Activated T-cell treated with anti-CD3 and anti-CD28 coated beads, Interleukin-2, amount 50 U/mL, for 72 hours (primary cell): ENCODE measurements at places on chromosomes 12 and 14. TPM values are rescaled to one million over a fixed set of nuclear protein-coding genes. Genes with fewer than 3 reads are reported as not detected.

DNA sequence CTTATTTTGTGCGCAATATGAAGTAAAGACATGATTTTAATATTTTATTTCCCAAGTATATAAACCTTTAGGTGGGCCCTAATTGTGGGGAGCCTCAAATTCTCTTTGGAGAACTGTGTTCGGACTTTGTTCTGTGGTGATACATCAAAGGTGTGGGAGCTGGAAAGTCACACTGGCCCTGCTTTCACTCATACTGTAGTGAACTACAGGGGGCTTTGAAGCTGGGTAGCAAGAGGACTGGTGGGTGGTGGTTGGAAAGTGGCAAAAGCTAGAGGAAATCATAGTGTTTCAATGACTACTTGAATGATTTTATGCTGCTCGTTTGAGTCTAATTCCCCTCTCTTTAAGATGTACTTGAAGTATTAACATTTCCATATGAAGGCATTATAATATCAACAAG, 13.2 kb downstream of the TTC6 start:
- DNase-seq: no peak

DNA sequence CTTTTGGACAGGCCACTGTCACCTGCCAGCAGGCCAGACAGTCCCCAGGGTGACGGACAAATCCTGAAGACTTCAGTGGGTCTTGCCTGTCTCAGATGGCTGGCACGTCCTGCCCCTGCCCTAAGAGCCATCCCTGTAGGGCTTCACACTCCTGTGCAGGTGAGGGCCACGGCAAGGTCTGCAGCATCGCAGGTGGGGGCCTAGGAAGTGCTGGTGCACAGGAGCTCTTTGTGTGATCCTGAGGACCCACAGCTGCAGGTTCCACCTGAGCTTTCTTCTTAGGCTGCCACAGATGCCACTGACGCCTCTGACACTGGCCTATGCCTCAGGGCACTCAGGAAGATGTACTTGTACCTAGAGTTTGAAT, 108.5 kb upstream of the FKBP4 start:
- no peak for DNase-seq

DNA sequence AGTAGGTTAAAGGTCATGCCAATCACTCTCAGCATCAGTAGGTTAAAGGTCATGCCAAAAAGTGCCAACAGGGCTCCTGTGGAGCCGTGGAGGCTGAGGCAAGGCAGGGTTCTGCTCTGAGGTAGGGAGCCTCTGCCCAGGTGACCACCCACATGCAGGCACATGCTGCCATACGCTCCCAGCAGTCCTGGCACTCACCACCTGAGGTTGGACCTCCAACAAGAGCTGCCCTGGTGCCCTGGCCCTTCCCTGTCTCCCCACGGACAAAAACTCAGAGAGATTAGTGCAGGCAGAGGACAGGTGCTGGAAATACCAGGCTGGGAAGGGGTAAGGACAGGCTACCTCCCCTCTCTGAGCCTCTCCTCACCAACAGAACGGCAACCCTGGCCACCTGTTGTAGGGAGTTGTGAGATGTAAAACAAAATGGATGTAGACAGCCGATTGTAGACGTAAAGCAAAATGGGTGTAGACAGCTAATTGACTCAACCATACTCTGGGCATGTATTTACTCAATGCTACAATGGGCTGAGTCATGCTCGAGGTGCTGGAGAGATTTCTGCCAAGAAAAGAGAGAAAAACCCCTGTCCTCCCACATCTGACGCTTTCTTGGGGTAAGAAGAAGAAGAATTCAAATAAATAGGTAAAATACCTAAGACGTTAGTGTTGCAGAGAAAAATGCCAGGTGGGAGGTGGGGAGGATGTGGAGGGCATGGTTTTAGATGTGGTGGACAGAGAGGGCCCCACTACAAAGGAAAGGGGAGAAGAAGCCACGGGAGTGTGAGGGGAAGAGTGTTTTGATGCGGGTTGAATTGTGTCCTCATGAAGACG, 32.4 kb downstream of the LTBP2 start:
- DNase-seq: peak; percentile 77

- no peak for DNase-seq
Observed at GRCh38 chr14:92143962-92144361, 22.2 kb downstream of the CPSF2 start.

GRCh38 chr14:105601360-105602242, 75.2 kb downstream of the TMEM121 start:
- no peak for DNase-seq

DNA sequence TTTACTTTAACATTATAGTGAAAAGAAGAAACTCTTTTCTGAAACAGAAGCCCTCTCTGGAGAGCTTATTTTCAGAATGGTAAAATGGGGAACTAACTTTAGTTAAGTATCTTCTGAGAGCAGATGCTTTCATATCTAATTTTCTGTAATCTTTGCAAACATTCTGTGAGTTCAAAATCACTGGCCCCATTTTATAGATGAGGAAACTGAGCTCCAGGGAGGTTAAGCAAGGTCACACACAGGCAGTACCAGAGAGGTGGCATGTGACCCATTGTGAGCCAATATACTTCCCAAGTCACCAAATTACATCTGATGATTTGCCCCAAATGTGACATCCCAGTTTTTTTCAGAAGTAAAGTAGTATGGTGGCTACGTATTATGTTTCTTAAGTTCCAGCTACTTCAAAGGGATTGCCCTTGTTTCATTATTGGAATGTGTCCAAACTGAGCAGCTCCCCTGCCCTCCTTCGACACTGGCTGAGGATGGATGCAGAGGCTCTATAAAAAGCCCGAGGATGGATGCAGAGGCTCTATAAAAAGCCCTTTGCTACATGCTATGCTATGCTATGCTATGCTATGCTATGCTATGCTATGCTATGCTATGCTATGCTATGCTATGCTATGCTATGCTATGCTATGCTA, 36.2 kb upstream of the NUDT4 start:
- no peak for DNase-seq

DNA sequence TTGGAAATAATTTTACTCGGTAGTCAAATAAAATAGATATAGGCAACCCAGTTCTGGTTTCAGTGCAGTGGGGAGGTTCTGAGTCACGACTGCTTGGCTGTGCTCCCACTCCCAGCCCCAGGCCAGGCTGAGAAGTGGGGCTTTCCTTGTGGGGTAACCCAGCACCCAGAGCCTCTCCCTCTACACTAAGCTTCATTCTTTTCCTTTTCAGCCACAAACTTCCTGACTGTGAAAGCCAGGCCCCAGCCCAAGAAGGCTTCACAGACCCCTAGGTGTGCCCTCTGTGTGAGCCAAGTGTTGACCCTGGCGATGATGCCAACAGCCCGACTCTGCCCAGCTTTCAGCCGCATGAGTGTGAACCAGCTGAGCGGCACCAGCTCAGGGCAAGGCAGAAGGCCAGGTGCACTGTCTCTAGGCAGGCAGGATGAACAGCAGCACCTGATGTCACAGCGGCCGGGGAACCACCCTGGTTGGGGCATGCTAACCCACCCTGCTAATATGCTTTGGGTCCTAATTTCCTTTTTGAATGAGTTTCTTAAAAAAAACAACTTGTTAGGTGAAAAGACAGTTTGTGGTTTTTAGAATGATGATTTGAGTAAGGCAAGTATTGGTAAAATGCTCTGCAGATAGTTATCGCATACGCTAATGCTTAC, 42.2 kb upstream of the ATP23 start:
- DNase-seq: peak; percentile 83

- DNase-seq: no peak
Observed at GRCh38 chr12:122059203-122059960, 19.2 kb upstream of the MLXIP start.

- DNase-seq: no peak
Observed at GRCh38 chr12:6368906-6369525, 6.3 kb downstream of the SCNN1A start.

DNA sequence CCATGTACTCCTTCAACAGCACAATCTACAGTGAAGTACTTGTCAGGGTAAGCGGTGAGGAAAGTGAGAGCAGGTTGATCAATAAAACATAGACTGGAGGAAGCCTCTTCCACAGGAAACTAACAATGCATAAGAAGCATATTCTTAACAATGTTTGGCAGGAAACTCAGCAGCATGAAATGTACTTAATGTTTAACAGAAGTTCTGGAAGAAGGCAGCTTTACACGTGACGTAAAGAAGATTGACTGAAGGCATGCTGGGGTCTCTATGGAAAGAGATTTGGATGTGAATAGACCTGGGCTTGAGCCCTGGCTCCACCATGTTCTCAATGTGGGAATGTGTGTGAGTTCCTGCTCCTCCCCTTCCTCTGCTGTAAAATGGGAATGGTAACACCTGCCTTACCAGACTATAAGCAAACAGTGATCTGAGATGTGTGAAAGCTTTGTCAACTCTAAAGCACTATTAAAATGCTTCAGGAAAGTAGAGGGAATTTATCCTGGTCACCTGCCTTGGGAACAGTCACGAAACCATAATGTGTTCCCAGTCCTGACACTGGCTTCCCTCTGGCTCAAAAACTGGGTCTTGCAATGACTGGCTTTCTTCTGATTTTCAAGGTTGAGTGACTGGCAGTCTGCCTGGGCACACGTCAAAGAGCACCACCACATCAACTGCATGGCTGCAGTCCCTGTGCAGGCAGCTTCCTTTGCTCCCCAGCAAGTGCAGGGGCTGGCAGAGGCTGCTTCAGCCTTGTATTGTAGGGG, 384.6 kb downstream of the APAF1 start:
- no peak for DNase-seq

DNA sequence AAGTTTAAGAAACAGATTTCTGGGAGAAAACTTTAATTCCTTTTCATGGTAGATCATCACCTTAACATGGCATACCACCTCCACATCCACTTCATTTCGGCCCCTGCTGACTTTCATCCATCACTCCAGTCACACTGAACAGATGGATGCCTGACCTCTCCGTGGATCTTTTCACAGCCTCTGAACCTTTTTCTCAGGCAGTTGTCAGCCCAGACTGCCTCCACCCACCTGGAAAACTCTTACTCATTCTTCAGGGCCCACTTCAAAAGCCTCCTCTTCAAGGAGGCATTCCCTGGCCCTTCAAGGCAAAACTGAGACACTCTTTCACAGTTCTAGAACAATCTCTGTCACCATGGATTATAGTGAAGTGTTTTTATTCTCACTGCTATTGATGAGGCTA, 52.9 kb downstream of the GXYLT1 start:
- no peak for DNase-seq

DNA sequence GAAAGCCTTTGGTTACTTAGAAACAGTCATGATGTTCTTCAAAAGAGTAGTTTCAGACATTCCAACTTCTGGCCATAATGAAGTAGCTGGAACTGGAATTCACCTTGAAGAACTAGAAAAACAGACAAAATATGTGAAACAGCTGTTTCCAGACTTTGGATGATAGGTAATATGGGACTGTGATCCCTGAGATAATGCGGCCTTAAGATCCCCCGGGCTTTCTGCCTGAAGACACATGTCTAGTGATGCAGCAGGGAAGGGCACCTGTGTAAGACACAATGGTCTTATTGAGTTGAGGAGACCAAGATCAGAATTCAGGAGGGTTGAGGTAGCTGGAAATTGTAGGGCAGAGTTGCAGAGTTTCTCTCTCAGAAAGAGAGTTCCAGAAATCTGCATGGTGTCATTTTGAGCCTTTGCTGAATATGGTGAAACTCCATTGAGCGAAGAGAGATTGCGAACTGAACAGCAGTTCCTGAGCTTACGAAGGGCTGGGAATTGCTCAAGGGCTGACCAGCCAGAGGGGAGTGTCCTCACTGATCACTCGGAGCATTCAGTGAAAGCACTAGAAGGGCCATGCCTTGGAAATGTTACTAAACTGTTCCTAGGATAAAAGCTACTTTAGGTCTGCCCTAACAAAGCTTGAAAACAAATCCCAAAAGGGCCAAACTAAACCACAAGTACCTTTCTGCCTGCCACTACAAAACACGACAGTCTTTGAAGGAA, 41.7 kb upstream of the FRS2 start:
- DNase-seq: no peak

- no peak for DNase-seq
Observed at GRCh38 chr12:130371296-130371695, 33.6 kb downstream of the PIWIL1 start.

DNA sequence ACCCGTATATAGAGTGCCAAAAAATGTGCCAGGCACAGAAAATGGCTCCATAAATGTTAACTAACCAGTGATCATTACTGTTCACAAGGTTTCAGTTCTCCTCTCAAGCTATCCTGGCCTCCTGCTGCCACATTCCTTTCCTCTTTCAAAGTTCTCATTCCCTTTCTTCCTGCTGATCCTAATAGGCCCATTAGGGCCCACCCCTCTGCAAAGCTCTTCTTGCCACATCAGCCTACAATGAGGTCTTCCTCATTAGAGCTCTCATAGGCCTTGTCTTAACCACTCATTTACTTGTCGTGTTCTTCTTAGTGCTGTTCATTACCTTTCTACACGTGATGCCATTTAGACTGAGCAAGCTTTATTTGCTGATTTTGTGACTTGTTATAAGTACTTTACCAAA, 40.5 kb downstream of the RPS29 start:
- no peak for DNase-seq

DNA sequence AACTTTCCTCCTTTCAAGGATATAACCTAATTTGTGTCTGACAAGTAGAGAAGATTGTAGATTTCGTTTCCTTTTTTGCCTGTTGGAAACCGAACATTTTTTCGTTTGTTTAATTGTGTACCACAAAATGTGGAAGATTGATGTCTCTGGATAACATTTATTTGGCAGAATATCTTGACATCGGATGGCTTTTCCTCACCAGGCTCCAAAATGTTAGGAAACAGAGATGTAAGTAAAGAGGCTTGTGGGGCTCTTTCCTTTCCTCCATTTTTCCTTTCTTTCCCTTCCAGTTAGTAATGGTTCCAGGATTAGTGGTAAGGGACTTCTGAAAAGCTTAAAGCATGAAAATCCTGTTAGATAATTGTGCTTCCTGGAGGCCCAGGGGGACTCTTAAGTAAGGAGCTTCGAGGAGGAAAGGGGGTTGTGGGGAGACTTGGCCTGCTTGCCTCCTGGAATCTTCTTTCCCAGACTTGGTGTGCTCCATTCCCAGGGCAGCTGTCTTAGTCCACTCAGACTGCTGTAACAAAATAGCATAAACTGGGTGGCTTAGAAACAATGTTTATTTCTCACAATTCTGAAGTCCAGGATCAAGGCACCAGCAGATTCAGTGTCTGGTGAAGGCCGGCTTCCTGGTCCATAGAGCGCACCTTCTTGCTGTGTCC, 243.1 kb upstream of the PWP1 start:
- DNase-seq: no peak

Gene INHBC
- not detected for total RNA-seq

Gene SDS
- not detected for total RNA-seq

Gene PRIMA1
- total RNA-seq: not detected

Gene PRH2
- total RNA-seq: not detected

Gene LGMN
- 4.7 TPM for total RNA-seq

Gene DEPDC4
- 4.1 TPM for total RNA-seq

Gene APEX1
- total RNA-seq: 198 TPM

Gene GPD1
- 3.5 TPM for total RNA-seq
